Fibroblast of upper back skin (primary cell): ENCODE measurements at places on chromosomes 7 and 10.

DNA sequence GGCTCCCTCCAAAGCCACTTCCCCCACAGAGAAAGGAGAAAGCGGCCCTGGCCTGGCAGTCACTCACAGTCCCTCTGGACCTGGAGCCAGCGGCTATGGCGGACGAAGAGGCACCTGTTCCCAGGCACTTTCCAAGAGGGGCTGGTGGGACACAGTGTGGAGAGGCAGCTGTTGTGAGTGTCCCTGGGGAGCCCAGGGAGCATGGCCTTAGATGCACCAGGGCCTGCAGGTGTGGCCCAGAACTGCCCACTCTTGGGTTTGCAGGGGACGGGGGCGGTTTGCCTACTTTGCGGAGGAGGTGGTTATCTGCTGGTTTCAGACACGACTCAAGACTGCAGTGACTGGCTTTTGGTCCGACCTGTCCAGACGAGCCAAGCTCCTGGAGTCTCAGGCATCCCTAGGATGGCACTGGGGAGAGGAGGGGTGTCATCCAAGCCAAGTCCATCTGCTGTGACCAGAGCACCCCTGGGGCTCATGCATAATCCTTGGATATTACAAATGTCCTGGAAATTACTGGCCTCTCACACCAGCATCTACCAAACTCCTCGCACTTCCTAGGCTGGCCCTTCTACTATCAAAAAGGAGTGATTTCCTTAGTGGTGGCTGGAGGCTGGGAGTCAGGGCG, 18.4 kb downstream of the CTBP2 start:
- no peak for DNase-seq

DNA sequence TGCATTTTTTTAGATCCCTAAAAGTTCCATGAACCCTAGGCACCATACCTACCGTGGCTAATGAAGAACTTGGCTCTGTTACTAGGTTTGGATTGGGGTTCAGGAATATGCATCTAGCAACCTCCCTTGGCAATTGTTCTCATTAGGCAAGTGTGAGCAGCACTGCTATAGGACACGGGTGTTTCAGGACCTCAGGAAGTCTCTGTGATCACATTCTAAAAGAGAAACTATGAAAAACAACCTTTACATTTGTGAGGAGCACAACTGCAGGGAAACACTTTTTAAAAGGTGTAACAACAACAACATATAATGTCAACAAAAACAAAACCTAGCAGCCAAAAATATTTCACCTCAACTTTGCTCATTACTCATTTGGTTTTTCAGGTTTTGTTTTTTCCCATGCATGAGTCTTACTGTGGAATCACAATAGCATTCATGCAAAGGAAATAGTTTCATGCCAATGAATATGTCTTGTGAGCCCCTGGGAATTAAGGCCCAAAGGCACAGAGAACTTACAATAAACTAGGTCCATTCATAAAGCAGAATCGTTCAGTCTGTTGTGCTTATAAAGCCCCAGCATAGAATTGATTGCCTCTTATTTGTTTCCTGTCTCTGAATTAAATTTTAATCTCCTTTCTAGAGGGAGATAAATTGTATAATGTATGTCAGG, 255.7 kb upstream of the DGKB start:
- DNase-seq, result no peak

DNA sequence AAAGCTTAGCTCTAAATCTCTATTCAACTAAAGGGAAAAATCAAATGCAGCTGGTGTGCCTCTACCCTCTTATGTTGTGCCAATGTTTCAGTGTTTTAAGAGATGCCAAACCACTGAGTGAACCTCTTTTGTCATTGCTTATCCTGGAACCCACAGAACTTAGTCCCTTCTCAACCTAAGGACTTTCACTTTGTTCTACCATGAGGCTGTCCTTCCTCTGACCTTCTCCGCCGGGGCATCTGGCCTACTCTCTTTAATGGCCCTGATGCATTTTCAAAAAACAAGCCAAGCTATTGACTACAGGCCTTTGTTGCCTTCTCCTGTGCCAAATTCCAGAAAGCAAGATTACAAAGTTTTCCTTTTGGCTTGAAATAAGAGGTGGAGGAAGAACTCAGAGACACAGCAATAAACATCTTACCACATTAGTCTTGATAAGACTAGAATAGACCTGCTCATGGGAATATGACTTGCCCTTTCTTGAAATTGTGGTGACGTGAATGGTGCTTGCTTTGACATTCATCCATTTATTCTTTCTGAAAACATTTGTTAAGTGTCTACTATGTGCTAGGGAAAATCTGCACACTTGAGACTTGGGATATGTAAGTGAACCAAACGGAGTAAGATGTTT, 253.2 kb upstream of the SMIM30 start:
- peak; percentile 19 for DNase-seq

GRCh38 chr7:10412422-10413019, 561.2 kb upstream of the PHF14 start:
- peak; percentile 26 for DNase-seq

GRCh38 chr10:71575934-71576801, 143.4 kb downstream of the C10orf105 start:
- no peak for DNase-seq

- DNase-seq, result no peak
These were observed 100.0 kb upstream of the PRR15 start for GRCh38 chr7:29463504-29464158.

- DNase-seq, result no peak
These were observed 19.5 kb downstream of the EN2 start for GRCh38 chr7:155477476-155477875.

GRCh38 chr7:133255486-133255885, 2.6 kb downstream of the EXOC4 start:
- no peak for DNase-seq

GRCh38 chr10:80536361-80536835, 1.3 kb upstream of the SH2D4B start:
- DNase-seq, result no peak

DNA sequence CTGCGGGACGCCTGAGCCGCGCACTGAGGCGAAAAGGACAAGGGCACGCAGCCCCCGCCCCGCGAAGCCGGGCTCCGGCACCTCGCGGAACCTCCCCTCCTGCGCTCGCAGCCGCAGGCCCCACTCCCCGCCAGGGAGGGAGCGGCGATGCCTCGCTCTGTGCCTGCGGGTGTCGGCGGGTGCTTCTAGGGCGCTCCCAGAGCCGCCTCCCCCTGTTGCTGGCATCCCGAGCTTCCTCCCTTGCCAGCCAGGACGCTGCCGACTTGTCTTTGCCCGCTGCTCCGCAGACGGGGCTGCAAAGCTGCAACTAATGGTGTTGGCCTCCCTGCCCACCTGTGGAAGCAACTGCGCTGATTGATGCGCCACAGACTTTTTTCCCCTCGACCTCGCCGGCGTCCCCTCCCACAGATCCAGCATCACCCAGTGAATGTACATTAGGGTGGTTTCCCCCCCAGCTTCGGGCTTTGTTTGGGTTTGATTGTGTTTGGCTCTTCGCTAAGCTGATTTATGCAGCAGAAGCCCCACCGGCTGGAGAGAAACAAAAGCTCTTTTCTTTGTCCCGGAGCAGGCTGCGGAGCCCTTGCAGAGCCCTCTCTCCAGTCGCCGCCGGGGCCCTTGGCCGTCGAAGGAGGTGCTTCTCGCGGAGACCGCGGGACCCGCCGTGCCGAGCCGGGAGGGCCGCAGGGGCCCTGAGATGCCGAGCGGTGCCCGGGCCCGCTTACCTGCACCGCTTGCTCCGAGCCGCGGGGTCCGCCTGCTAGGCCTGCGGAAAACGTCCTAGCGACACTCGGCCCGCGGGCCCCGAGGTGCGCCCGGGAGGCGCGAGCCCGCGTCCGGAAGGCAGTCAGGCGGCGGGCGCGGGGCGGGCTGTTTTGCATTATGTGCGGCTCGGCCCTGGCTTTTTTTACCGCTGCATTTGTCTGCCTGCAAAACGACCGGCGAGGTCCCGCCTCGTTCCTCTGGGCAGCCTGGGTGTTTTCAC, 519 bp downstream of the ITGB8 start:
- DNase-seq, result peak; percentile 14

- DNase-seq, result peak; percentile 21
These were observed 60.8 kb downstream of the GDI2 start for GRCh38 chr10:5752301-5752871.

- DNase-seq, result no peak
These were observed 22.6 kb downstream of the AQP1 start for GRCh38 chr7:30934225-30934624.

GRCh38 chr7:133290041-133290440, 37.2 kb downstream of the EXOC4 start:
- no peak for DNase-seq

DNA sequence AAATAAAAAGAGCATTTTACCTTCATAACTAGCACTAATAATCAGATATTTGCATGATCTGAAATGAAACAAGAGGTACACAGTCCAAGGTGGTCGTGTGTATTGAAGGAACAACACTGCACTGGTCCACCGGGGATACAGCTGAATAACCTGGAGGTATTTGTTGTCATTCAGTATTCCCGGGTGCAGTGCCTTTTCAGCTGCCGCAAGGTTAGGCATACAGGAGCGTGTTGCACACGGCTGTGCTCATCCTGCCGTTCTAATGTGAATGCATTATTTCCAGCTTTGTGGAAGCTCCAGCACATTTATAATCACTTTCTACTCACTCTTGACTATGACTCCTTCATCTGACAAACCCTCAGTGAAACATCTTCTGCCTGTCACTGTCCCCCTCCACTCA, 377.8 kb downstream of the GFRA1 start:
- DNase-seq, result no peak

- peak; percentile 48 for DNase-seq
These were observed 4.8 kb upstream of the POLR1F start for GRCh38 chr7:19713676-19714075.

- peak; percentile 18 for DNase-seq
These were observed 130.7 kb downstream of the BAMBI start for GRCh38 chr10:28807760-28808613.

DNA sequence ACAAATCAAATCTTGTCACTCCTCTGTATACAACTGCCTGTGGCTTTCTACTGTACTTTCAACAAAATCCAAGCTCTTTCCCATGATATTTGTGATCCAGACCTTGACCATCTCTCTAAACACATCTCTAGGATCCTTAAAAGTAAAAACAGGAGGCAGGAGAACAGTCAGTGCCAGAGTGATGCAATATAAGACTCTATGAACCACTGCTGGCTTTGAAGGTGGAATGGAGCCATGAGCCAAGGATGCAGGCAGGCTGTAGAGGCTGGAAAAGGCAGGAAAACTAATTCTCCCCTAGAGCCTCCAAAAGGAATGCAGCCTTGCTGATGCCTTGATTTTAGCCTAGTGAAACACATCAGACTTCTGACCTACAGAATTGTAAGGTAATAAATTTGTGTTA, 45.5 kb upstream of the LRRN3 start:
- DNase-seq, result peak; percentile 60

DNA sequence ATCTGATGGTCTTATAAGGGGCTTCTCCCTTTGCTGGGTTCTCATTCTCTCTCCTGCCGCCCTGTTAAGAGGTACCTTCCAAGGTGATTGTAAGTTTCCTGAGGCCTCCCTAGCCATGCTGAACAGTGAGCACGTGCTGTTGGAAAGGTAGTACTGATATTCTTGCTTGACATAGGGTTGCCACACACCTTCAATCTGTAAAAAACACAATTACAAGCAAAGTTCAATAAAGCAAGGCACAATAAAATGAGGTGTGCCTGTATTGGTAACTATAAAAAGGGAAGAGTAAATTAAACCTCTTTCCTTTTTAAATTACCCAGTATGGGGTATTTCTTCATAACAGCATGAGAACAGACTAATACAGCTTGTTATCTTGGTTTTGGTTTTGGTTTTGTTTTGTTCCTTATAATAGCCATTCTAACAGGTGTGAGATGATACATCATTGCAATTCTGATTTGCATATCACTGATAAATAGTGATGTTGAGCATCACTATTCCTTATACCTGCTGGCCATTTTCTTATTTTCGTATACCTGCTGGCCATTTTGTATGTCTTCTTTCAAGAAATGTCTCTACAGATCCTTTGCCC, 164.9 kb upstream of the TRIM24 start:
- DNase-seq, result no peak

DNA sequence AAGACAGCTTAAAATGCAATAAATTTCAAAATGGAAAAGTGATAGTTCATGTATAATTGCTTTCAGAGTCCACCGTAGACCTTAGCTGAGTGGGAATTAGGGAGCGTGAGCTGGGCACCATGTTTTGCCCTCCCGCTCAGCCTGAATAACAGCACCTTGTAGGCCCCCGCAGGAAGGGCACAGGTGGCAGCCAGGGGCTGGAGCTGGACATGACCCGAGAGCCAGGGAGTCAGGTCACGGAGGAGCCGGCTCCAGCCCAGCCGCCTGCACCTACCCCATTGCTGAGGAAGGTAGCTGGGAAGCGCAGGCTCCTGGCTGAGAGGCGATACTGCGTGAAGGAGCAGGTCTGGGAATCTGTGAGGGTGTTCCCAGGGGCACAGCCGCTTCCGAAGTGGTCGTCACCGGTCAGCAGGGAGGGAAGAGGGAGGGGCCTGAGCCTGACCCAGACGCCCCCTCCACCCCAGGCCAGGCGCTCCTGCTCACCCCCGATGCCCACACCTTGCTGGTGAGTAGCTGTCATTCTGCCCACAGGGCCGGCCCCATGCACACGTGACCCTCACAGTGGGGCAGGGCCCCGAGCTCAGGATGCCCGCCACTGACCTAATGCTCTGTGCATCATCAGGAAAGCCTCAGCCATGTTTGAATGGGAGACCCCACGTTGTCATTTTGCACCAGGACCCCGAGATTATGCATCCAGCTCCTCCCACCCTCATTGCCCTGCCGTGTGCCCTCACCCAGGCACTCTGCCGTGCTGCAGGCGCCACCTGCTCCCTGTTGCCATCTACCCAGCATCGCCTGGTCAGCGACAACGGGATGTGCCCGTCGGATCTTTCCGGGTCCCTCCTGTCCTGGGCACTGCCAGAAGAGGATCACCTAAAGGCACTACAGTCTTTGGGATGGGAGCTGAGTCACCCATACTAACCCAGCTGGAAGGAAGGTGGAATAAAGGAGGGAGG, 129.2 kb upstream of the TCERG1L start:
- no peak for DNase-seq

- peak; percentile 93 for DNase-seq
These were observed 139.9 kb upstream of the ZNF438 start for GRCh38 chr10:31171402-31172083.

DNA sequence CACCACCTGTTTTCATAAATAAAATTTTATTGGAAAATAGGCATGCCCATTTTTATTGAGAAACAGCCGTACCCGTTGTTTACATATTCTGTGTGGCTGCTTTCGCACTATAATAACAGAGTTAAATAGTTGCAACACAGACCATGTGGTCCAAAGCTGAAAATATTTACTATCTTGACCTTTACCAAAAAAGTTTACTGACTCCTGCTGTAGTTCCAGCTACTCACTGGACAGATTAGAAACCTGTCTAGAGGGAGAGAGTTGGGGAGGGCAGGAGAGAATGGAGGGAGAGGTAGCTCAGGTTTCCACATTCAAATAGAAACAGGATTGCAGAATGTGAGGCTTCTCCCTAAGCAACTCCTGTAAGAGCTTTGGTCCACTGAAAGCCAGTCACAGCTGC, 55.1 kb upstream of the GLCCI1 start:
- no peak for DNase-seq

DNA sequence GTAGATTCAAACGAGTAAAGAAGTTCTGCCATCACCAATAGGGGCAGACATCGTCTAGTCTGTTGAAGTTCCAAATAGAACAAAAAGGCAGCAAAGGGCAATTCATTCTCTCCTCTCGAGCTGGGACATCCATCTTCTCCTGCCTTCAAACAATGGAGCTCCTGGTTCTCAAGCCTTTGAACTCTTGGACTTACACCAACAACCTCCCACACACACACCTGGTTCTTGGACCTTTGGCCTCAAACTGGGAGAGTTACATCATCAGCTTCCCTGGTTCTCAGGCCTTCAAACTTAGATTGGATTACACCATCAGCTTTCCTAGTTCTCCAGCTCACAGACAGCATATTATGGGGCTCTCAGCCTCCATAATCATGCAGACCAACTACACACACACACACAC, 9.8 kb upstream of the GIMAP5 start:
- DNase-seq, result no peak

GRCh38 chr7:101162551-101163278, 2.7 kb downstream of the VGF start:
- peak; percentile 31 for DNase-seq
